ENCODE measurements at places on chromosomes 6 and 20.

DNA sequence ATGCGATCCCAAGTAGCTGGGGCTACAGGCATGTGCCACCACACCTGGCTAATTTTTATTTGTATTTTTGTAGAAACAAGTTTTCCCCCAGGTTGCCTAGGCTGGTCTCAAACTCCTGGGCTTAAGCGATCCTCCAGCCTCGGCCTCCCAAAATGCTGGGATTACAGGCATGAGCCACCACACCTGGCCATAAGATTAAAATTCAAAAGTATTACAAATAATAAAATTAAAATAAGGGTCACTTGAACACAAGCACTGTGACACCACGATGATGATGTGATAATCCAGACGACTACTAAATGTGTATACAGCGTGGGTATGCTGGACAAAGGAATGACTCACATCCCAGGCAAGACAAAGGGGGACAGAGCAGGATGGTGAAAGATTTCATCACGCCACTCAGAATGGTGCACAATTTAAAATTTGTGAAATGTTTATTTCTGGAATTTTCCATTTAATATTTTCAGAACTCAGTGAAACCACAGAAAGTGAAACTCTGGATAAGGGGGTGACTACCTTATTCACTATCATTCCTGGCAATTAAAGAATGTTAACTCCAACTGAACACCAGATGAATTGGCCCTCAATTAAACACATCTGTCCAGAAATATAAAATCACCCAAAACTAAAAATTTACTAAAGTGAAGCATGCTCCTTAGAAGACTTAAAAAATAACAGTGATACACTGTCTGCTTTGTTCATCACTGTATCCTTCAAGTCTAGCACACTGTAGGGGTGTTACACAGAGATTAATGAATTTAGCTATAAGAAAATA lies 13.1 kb downstream of the B4GALT5 start:
- DNase-seq = no peak

DNA sequence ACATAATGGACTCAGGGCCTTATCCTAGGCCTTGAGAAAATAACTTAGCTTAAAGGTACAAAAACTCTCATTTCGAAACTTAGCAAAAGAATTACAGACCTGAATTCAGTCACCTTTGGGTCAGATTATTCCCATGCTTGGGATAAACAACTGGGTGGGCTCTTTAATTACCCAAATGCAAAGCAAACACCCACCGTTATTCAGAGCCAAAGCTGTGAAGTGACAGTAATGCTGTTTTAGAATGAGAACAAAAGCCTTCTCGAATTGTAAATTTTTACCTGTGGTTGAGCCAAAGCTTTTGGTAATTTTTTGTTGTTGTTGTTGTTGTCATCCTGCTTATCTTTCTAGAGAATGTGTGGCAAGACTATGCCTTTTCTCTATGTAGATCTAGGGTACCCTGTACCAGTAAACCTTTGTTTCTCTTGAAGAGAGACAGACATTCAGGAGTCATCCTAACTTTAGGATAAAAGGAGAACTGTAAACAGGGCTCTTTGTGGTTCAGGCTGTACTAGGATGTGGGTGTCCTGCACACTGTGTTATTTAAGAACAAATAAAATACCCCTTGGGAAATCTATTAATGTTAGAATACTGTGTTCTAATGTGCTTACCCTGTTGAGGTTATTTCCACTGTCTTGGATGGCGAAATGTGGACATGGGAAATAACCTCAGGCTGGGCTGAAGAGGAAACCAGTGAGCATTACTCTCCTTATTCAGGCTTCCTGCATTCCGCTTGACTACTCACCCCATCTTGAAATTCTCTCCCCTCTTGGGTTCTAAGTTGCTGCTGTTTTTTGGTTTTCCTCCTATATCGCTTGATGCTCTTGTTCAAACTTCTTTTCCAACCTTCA lies 480.7 kb downstream of the CD83 start:
- no peak for DNase-seq

DNA sequence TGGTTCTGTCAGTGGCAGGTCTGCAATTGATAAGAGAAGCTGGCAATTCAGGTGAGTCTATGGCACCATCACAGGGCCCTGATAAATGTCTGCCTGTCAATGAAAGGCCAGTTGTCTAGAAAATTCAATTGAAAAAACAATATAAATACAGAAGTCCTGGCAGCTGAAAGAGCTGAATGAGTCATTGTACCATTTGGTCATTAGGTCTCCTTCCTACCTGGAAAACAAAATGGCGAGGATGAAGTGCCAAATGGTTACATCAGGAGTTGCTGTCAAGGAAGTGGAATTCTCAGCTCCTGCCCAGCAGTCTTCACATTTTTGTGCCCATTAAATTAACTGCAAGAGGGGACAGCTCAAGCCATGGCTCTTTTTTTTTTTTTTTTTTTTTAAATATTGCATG lies 37.7 kb downstream of the PEX7 start:
- DNase-seq = no peak

GRCh38 chr20:8129211-8129976 lies 2.7 kb upstream of the PLCB1 start:
- DNase-seq = peak; percentile 57

- DNase-seq = no peak
Measured at GRCh38 chr6:159033160-159034049, 11.4 kb downstream of the TAGAP start.

DNA sequence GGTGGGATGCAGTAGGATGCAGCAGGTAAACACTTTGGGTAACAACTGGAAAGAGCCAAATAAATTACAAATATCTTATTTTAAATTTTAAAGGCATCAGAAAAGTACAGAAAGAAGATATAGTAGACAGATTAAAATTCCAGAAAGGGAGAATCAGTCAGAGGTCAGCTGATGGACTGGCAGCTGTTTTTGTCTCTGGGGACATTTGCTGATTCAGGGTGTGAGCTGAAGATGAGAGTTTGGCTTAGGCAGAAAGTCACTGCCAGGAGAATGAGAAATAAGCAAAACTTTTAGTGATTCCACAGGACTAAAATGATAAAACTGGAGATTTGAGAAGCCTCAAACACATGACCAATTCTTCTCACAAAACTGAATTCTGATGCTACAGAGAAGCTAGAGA lies 39.5 kb downstream of the AHI1 start:
- DNase-seq = no peak

DNA sequence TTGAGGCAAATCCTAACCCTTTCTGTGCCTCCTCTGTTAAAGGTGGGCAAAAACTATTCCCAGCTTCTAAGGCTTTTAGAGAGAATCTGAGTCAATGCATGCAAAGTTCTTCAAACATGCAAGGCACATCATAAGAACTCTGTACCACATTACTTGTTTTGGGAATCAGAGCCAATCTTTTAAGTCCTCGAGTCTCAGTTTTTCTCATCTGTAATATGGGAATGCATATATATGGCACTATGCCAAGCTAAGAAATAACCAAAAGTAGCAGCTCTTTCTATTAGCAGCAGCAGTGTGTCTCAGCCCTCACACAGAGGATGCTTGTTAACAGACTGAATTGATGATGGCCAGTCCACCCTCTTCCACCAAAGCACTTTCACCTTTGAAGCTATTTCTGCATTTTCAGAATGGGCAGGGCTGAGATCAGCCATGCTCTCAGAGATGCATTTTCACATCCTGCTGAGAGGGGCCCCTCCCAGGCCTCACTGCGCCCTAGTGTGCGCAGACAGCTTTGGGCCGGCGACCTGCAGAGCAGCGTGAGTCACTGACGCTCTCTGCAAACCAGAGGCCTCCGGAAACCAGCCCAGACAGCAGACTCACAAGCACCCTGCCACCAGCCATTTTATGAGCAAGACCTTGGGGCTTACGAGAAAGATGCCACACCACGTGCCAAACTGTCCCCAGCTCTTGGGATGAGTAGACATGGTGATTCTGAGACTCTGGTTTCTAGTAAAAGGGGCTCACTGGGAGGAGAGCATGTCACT lies 138.0 kb downstream of the NFATC2 start:
- no peak for DNase-seq

DNA sequence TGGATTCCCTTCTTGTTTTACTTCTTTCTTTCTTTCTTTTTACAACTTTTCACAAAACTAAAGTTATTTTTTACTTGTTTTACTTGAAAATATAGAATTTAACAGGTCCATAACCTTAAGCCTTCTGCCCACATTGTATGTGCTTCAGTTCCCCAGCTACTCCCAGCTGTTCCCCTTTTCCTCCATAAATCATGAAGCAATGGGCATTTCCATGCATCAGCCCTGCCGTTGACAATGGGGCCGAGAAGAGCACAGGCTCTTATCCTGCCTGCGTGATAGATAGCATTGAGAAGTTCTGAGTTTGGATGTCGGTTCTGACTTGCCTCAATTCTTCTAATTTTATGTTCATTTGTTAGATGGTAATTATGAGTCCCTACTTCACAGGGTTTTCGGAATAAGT lies 583.8 kb downstream of the CDH26 start:
- no peak for DNase-seq

- DNase-seq = no peak
Measured at GRCh38 chr6:28747631-28748157, 176.1 kb downstream of the TRIM27 start.

DNA sequence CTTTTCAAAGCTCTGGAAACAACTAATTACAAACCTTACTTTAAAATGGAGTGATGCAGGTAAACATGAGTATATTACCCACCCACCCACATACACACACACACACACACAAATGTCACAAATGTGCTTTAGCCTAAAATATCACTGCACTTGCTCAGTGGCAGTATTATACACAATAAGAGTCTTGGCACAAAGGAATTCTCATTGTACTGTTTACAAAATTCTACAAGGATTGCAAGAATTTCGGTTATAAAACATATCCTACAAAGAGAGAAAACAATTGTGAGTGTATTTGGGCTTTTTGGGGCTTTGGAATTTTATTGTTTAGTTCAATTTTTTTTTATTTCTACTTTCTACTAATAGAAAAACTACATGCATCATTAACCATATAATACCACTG lies 113.2 kb upstream of the BEND6 start:
- DNase-seq = no peak

DNA sequence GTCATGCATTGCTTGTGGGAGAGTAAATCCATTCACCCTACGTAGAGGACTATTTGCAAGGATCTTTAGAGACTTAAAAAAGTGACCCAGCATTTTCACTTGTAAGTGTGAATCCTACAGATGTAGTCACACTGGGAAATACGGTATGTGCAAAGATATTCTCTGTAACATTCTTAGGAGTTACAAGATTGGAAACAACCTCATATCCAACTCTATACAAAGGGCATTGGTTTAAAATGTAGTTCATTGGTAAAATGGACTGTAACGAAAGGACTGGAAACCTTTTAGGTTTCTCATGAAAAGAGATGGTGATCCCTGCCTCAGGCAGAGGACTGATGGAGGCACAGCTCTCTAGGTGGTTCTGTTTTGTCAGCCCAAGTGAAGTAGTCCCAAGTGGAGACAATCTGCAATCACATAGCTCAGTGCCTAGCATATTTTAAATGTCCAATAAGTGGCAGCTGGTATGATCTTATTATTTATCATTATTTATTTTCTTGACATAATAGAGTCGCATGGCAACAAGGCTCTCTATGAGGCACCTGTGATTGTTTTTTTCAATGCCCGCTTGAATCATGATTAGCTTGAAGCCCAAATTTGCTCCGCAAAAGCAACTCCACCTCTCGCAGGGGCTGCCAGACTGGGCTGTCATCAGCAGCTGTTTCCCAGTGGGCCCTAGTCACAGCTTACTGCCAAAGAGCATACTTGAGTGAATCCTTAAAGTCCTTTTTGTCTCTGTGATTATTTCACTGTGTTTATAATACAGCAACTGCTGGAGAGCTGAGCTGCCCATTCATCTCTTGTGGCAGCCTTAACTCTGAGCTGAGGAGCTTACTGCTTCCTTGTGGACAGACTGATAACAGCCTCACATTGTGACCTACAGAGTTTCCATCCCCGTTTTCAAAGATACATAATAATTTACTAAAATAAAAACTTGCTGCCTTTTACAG lies 19.8 kb upstream of the ENPP1 start:
- DNase-seq = no peak

DNA sequence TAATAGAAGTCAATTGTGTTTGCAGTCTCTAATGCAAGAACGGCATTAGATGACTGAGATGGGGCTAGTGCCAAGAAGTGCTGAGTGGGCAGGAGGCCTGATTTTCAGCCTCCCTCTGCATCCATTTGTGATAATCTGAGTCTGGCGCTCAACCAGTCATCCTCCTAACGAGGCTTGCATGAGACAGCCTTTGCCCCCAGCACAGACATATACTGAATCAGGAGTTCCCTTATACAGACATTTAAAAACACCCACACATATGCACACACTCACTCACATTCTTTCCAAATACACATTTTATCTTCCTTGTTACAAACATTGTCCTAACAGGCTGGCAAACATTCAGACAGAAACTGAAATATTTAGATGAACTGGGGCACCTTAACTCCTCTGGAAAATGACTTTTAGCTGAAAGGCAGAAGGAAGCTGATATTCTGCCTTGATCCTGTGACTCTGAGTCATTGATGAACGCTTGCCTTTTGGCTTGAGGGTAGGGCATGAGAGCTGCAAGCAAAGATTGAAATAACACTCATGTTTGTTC lies 562.3 kb downstream of the DHX35 start:
- no peak for DNase-seq

- DNase-seq = no peak
Measured at GRCh38 chr6:108164815-108165706, 761 bp upstream of the NR2E1 start.

DNA sequence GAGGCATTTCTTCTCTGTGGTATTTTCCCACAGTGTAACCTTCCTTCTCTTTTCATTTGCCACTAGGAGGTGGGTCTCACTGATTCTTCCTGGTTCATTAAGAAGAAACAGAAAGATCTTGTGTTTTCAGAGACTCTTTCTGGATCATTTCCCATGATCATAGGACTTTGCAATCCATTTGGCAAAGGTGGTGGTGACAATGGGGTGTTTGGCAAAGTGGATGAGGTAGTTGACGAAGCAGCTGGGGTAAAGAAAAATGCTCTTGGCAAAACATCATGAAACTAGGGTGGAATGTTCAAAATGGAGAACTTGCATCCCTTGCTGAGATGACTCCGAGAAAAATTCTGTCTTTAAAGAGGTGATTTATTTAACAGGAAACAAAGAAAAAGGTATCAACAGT lies 50.6 kb downstream of the TRAF3IP2 start:
- no peak for DNase-seq

DNA sequence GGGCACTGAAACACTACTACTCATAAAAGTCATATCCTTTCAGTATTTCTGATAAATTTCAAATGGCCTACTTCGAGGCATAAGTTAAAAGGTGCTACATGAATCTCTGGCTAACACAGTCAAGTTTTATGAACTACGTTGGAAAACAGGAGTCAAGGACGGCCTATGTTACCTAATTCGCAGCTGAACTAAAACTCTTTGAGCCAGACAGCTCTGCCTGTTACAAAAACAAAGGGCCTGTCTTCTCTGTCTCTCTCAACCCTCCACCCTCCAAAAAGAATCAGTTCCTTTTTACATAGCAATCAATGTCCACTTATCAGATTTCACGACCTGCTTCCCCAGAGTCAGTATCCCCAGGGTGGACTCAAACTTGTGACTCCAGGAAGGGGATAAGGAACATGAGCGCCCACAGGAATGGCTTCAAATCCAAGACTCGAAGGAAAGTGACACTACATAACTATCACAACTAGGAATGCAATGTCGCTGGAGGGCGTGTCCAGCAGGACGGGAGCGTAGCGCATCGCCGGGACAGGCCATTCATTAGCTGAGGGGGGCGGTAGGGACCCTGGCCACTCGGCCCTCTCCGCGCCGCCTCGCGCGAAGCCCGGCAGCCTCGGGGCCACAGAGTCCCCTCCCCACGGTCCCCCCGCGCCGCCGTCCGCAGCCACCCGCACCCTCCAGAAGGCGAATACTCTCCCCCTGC lies 591 bp downstream of the IBTK start:
- peak; percentile 77 for DNase-seq

Data from right cardiac atrium (tissue), 5 donors.